H9 (cell line): ENCODE measurements at places on chromosomes 11 and 22. TPM values are rescaled to one million over a fixed set of nuclear protein-coding genes. Genes with fewer than 3 reads are reported as not detected.

Gene CPT1A
- 6.1 and 7.5 TPM in 2 replicates for total RNA-seq

Gene TREH
- not detected in 2 replicates for total RNA-seq

DNA sequence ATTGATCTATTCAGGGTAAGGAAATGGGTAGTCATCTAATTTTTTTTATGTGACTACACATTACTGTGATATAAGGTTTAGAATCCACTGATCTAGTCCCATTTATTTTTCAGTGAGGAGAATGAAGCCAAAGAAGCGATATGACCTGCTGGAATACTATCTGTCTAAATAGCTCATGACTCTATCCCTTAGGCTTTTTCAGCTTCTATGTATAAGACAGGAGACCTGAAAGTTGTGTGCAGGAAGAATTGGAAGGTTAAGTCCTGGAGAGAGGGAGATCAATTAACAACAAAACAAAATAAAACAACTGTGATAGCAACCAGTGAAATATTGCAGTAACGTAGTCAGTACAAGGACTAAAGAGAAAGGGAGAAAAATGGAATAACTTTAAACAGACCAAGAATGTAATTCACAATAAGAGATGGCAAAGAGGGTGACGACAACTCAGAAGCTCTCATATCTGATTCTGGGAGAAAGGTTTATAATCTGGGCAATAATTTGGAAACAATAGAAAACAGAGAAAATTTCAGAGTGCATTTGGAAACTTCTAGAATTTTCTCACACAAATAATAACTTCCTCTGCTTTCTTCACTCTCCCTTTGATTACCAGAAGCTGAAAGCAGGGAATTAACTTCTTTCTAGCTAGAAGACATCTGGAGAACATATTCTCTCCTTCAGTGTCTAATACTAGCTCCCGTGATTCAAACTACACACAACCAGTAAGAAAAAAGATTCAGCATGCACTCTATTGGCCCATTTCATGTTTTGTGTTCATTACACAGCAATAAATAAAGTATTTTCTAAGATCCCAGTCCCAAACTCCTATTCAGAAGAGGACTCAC lies 19.2 kb upstream of the CASP12 start:
- H3K36me3 ChIP-seq, result no peaks in the 10 kb centered on the region
- H3K4me3 ChIP-seq, result no peak overlapping the region
- no peak for DNase-seq
- H3K27me3 ChIP-seq, result no peaks in the 10 kb centered on the region
- no peak overlapping the region for H3K27ac ChIP-seq

- H3K27me3 ChIP-seq, result no peaks in the 10 kb centered on the region
- no peaks in the 10 kb centered on the region for H3K36me3 ChIP-seq
- H3K27ac ChIP-seq, result no peak overlapping the region
- no peaks in the 10 kb centered on the region for H3K4me1 ChIP-seq
- H3K4me3 ChIP-seq, result no peak overlapping the region
- DNase-seq, result no peak
Measured at GRCh38 chr11:27896096-27896495, 195.8 kb upstream of the BDNF start.

GRCh38 chr22:19994851-19995610 lies 21.6 kb downstream of the ARVCF start:
- no peaks in the 10 kb centered on the region for H3K27me3 ChIP-seq
- peaks cover 6% of the 10 kb centered on the region; the same call in 1 of the 2 replicates for H3K4me1 ChIP-seq
- no peak overlapping the region for H3K4me3 ChIP-seq

Gene LRP4
- total RNA-seq, result 11.3 and 11.6 TPM in 2 replicates

- H3K4me1 ChIP-seq, result no peaks in the 10 kb centered on the region
- no peaks in the 10 kb centered on the region for H3K36me3 ChIP-seq
- DNase-seq, result no peak
- H3K27me3 ChIP-seq, result peaks cover 11% of the 10 kb centered on the region; the same call in 1 of the 2 replicates
- H3K4me3 ChIP-seq, result no peak overlapping the region
- no peak overlapping the region for H3K27ac ChIP-seq
Measured at GRCh38 chr11:2264366-2265053, 5.9 kb downstream of the ASCL2 start.

Gene CDC45
- 32.7 and 35.7 TPM in 2 replicates for total RNA-seq

- peaks cover 2% of the 10 kb centered on the region; the same call in 1 of the 2 replicates for H3K4me1 ChIP-seq
- no peak for DNase-seq
- peaks cover 12% of the 10 kb centered on the region for H3K36me3 ChIP-seq
- H3K27ac ChIP-seq, result no peak overlapping the region
- no peaks in the 10 kb centered on the region for H3K27me3 ChIP-seq
Measured at GRCh38 chr22:36465232-36466021, 16.0 kb downstream of the TXN2 start.

GRCh38 chr11:6298605-6299004 lies 21.7 kb downstream of the CAVIN3 start:
- H3K4me3 ChIP-seq, result no peak overlapping the region
- peak; percentile 93 for DNase-seq
- no peaks in the 10 kb centered on the region for H3K27me3 ChIP-seq

Gene RANBP1
- 522 and 531 TPM in 2 replicates for total RNA-seq

DNA sequence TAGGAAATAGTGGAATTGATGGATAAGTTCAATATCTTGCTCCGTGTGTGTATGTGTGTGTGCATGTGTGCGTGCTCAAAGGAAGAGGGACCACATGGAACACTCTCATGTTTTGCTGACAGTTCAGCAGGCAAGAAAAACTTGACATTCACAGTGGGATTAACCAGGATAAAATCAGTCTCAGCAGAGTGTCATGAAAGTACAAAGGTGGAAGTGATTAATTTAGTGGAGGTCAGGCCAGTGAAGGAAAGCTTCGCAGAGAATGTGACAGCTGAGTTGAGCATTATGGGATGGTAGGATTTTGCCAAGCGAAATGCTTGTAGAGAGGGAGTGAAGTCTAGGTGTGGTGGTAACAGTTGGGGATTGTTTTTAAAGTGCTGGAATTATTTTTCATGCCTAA lies 15.7 kb upstream of the FBXO3 start:
- DNase-seq, result no peak
- no peak overlapping the region for H3K27ac ChIP-seq
- no peaks in the 10 kb centered on the region for H3K27me3 ChIP-seq
- no peaks in the 10 kb centered on the region for H3K36me3 ChIP-seq
- no peaks in the 10 kb centered on the region; the same call in 1 of the 2 replicates for H3K4me1 ChIP-seq

GRCh38 chr11:61814247-61814957 lies 2.4 kb downstream of the FADS1 start:
- H3K27ac ChIP-seq, result peak overlapping the region; percentile 76
- H3K36me3 ChIP-seq, result peaks cover 50% of the 10 kb centered on the region
- peak overlapping the region; percentile 94 for H3K4me3 ChIP-seq
- H3K27me3 ChIP-seq, result no peaks in the 10 kb centered on the region
- peak; percentile 76 for DNase-seq

GRCh38 chr11:68469642-68470041 lies 9.1 kb downstream of the PPP6R3 start:
- H3K4me1 ChIP-seq, result peaks cover 4% of the 10 kb centered on the region
- no peaks in the 10 kb centered on the region for H3K27me3 ChIP-seq
- peaks cover 40% of the 10 kb centered on the region for H3K36me3 ChIP-seq
- H3K27ac ChIP-seq, result no peak overlapping the region
- H3K4me3 ChIP-seq, result no peak overlapping the region

DNA sequence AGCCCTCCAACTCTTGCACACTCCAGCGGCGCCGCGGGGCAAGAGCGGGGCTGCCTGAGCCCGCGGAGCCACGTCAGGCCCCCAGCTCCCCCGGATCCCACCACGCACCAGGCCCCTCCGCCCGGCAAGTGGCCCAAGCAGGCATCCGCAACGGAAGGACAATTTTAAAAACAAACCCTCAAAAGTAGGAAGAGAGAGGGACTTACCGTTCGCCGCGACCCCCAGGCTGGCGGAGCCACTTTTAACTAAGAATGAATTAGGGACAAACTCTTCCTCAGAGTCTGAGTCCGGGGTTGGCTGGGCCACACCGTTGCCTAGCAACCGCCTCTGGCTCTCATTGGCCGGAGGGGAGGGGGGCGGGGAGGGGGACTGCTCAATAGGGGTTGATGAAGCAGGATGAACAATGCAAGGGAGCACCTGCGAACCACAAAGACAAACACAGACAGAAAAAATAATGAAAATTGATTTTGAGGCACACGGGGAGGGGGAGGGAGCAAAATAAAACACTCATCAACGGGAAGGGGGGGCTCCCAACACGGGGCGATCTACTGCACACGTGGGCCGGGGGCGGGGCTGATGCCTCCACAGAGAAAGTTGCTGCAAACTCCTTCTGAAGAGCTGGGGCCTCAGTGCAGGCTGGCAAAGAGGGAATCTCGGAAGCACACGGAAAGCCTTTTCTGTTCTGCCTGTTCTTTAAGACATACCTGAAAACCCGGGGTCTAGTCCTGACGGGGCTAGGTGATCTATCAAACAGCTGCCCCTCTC lies 387.5 kb upstream of the NARS2 start:
- no peaks in the 10 kb centered on the region; the same call in 1 of the 2 replicates for H3K27me3 ChIP-seq
- peak overlapping the region; percentile 74 for H3K4me3 ChIP-seq
- no peak overlapping the region for H3K27ac ChIP-seq

Gene NRXN2
- 3.9 and 4.8 TPM in 2 replicates for total RNA-seq
